Stimulated activated CD8-positive, alpha-beta memory T cell treated with anti-CD3 and anti-CD28 coated beads, Interleukin-15, amount 100 ng/mL, for 48 hours (primary cell): ENCODE measurements at places on chromosomes 5 and 9.

DNA sequence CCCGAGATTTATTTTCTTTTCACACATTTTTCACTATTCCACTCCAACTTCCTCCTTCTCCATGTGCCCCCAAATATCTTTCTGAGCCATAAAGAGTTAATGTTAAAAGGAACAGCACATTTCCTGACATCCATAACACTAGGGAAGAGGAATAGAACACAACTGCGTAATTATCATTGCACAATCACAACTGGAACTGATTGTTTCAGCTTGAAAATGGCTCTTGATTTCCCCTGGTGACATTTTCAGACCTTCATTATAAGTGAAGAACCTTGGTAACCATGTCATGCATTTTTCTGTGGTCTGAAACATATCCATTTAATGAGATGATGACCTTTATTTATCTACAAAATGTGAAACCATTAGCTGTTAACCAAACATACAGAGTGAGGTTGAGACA, 82.4 kb downstream of the PCSK1 start:
- DNase-seq = no peak

- no peak for DNase-seq
These were observed 18.8 kb downstream of the SMIM32 start for GRCh38 chr5:136174021-136174659.

GRCh38 chr9:99287641-99288040, 65.6 kb downstream of the SEC61B start:
- DNase-seq = no peak

GRCh38 chr9:27473111-27473529, 51.0 kb upstream of the IFNK start:
- DNase-seq = no peak

DNA sequence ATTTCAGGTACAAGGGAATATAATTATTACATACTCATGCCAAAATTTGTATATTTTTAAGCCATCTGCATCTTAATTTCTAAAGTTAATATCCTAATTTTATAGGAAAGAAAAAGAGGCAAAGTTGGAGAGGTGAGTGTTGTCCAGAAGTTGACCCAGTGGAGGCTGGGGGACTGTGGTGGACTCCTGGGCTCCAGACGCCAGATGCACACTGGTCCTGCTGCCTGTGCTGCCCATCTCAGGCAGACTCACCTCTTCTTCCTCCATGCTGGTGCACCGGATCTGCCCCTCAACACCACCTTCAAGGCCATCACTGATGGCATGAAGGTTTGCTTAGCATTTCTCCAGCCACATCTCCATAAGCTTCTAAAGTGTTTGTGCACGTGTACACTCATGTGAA, 220.8 kb upstream of the NFIL3 start:
- no peak for DNase-seq

GRCh38 chr5:64707191-64707590, 16.9 kb downstream of the SHISAL2B start:
- no peak for DNase-seq

DNA sequence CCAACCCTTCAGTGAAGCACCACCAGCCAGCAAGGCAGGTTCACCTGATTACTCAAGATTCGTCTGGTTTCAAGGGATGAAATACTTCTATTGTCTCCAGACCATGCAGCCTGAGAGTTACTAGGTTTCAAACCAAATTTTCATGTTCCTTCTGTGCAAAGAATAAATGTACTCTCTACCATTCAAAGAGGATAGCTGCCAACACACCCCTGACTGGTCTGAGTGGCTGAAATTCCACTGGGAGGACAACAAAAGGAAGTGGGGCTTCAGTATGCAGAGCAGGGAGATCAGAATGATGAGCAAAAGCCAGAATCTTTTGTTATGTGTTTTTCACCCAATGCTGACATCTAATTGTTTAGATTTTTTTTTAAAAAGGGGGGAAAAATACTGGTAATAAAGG, 356.3 kb downstream of the BNC2 start:
- no peak for DNase-seq

DNA sequence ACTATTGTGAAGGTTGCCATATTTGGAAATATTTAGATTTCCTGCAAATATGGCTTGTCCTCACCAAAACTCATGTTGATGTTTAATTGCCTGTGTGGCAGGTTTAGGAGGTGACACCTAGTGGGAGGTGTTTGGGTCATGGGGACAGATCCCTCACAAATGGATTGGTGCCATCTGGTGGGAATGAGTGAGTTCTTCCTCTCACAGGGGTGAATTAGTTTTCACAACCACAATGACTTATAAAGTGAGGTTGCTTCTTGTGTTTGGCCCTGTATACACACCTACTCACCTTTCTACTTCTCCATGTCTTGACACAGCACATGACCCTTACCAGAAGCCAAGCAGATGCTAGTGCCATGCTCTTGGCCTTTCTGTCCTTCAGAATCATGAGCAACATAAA, 41.1 kb downstream of the ISOC1 start:
- DNase-seq = no peak

GRCh38 chr9:105126226-105126625, 118.2 kb upstream of the SLC44A1 start:
- no peak for DNase-seq

DNA sequence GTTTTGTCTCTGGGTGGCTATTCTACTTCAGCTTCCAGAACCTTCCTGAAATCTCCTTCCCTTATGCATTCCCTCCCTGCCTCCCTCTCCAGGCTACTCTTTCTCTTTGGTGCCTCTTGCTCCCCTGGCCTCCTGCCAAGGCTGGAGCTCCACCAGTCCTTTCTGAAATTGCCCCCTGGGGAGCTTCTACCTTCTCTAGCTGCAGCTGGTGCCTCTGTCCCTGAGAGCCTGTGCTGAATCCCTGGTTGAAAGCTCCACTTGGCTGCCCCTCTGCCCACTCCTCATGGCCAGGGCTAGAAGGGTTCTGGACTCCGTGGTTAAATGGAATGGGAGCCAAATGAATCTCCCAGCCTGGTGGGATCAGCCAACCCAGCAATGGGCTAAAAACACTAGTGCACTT, 80.1 kb downstream of the COL15A1 start:
- no peak for DNase-seq

DNA sequence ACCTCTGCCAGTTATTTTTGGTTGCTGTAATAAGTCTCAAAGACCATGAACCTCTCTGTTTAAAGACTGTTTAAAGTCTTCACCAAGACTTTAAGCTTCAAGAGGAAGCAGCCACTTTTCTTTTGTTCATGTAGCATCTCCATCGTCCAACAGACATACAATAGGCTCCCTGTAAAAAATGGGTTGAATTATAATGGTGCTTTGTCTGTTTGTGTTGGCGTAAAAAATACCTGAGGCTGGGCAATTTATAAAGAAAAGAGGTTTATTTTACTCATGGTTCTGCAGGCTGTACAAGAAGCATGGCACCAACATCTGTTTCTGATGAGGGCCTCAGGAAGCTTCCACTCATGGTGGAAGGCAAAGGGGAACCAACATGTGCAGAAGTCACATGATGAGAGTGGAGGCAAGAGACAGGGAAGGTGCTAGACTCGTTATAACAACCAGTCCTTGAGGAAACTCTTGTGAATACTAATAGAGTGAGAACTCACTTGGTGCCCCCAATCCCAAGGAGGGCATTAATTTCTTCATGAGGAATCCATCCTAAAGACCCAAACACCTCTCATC, 126.3 kb upstream of the RPS23 start:
- DNase-seq = no peak

DNA sequence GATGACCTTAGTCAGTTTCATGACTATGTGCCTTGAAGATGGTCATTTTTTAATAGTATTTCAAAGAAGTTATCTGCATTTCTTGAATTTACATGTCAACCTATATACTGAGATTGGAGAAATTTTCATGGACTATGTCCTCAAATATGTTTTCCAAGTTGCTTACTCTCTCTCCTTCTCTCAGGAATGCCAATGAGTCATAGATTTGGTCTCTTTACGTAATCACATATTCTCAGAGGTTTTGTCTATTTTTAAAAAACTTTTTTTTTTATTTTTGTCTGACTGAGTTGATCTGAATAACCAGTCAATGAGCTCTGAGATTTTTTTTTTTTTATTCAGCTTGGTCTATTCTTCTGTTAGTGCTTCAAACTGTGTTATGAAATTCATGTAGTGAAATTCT, 374.7 kb upstream of the GRIN3A start:
- no peak for DNase-seq

- peak; percentile 48 for DNase-seq
These were observed 3.6 kb downstream of the SIGMAR1 start for GRCh38 chr9:34633851-34634550.

DNA sequence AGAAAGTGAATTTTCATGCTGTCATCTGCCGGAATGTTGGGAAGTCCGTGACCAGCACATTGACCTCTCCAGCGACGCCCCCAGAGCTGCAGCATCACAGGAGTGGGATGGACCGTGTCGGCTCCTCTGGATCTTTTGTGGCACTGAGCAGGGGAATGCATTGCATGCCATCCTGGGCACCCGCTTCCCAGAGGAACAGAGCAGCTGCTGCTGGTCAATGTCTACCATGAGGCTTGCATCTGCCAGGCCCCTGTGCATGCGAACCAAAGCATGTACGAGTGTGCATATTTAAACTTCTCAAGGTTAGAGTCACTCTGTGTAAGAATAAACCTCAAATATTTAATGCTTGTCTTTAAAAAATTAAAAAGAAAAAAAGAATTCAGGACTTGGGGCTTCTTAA, 414.8 kb downstream of the GADD45G start:
- DNase-seq = no peak

DNA sequence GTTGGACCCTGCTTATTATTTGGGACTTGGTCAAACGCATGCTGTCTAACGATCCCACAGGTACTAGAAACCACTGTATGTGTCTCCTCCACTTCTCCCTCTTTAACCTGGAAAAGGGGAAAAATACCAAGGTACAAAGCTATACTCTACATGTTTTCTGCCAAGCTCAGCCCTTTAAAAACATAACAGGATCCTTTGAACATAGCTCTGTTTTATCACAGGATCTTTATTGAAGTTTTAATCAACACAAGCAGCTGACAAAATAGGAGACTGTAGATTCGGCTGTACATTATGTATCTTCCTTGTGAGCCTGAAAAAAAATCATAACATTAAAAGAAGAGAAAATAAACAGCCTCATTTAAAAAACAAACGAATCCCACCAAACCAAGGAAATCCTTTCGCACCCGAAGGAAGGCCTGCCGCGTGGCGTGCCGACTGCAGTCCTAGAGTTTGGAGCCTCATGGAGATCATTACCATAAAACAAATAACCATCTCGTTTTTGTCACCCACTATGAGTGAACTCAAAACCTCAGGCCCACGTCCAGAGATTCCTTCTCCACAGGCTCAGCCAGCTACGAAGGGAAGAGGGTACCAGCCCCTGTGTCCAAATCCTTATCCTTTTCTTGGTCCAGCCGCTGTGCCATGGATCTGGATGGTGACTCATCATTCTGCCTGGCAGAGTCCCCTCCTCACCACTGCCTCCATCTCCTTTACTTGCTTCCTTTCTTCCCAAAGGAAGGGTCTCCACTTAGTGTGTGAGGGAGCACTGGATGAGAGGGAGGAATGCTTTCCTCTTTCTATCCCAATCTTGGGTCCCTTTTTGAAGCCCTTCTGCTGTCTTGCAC, 651.1 kb downstream of the CCDC171 start:
- DNase-seq = no peak

GRCh38 chr5:77232574-77233358, 22.3 kb downstream of the PDE8B start:
- DNase-seq = no peak

GRCh38 chr5:124341066-124341858, 405.2 kb downstream of the ZNF608 start:
- DNase-seq = no peak

DNA sequence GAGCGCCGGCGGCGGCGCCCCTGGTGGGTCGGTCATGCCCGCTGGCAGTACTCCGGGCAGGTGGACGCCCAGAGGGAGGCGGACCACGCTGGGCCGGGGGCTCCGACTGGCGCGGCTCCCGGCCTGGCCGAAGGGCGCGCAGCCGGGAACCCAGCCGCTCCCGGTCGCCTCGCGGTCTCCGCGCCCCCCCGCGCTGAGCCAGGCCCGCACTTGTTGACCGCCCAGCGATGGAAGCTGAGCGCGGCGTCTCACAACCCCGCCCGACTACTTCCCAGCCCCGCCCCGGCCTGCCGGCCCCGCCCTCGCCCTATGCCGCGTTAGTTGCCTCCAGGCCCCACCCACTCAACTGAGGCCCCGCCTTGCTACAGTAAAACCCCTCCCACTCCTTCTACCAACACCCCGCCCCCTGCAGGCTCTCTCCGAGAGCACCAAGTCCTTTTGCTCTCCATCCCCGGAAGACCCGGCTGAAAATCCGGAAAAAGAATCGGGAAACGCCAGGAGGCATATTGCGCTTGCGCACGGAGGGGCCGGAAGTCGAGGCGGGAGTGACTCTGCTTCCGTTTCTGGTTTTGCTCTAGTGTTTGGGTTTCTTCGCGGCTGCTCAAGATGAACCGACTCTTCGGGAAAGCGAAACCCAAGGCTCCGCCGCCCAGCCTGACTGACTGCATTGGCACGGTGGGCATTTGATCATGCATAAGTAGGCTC, at the start of the genes BAG1 and CHMP5:
Gene BAG1, minus strand, starts transcription at position 236 of the 705 bp plus-strand sequence.
Gene CHMP5, plus strand, starts transcription at position 577 of the 705 bp plus-strand sequence. Its CDS starts 30 bp downstream, at position 607.
- DNase-seq = peak; percentile 99

- no peak for DNase-seq
These were observed 162.1 kb upstream of the TSLP start for GRCh38 chr5:110909415-110909814.

DNA sequence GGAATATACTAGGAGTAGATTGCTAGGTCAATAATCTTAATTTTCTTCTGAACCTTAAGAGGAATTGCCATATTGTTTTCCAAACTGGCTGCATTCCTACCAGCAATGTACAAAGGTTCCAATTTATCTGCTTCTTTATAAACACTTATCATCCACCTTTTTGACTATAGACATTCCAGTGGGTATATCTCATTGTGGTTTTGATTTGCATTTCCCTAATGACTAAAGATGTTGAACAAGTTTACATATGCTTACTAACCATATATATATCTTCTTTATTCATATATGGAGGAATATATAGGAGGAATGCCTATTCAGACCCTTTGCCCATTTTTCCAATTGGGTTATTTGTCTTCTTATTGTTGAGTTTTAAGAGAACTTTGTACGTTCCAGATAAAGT, 7.6 kb downstream of the DNAJC18 start:
- DNase-seq = no peak

- DNase-seq = no peak
These were observed 203.4 kb downstream of the GADD45G start for GRCh38 chr9:89808076-89808755.

DNA sequence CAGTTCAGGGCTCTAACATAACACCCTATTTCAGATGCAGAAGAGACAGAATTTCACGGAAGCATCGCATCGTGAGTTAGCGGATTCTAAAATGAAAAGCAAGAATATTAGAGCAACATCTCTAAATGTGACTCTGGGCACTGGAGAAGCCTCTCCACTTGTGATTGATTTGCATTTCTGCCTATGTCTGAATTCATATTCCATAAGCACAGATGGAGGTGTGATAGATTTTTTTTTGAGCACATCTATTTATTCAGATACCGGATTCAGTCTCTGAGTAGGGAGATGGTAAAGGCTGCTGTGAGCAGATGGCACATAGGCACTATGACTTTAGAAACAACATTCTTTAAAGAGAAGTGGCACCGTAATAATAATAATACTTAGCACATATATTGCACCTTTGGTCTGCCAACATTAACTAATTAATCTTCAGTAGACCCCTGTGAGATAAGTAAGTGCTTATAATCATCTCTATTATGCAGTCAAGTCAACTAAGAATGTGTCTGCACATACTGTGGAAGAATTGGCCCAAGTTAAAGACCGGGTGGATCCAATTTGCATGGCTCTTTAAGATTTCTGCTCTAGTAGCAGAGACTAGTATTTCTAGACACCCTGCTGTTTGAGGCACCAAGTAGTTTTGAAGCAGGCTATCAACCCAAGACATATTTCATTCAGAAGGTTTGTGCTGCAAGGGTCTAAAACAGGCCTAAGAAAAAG, 685.0 kb downstream of the CETN3 start:
- DNase-seq = no peak

- no peak for DNase-seq
These were observed 67.9 kb downstream of the STK10 start for GRCh38 chr5:172119921-172120688.

- no peak for DNase-seq
These were observed 58.0 kb upstream of the UBAC1 start for GRCh38 chr9:136019041-136019680.
